HCT116 (cell line): ENCODE measurements at places on chromosomes 13 and 19. TPM values are rescaled to one million over a fixed set of nuclear protein-coding genes. Genes with fewer than 3 reads are reported as not detected.

Gene PSMC4
- 120 TPM for total RNA-seq

Gene SULT2B1
- 4.8 TPM for total RNA-seq

Gene S1PR5
- 4.4 TPM for total RNA-seq

Gene ZNF841
- total RNA-seq, result 0.10 TPM

Gene AMH
- total RNA-seq, result 42.8 TPM

Gene PPM1N
- total RNA-seq, result 5.2 TPM

Gene CASP14
- total RNA-seq, result not detected

Gene LILRA1
- total RNA-seq, result not detected

Gene FGF22
- total RNA-seq, result 1.5 TPM

Gene STOML3
- total RNA-seq, result not detected

Gene SERP2
- total RNA-seq, result not detected

Gene PRR22
- total RNA-seq, result 13.5 TPM

Gene CRX
- not detected for total RNA-seq

Gene PTPRH
- 15.9 TPM for total RNA-seq

Gene TEKTIP1
- 1.2 TPM for total RNA-seq

Gene TTC9B
- 1.7 TPM for total RNA-seq

Gene LIM2
- total RNA-seq, result not detected

Gene STAP2
- total RNA-seq, result 2.1 TPM

Gene DNM2
- 183 TPM for total RNA-seq

Gene SOX21
- total RNA-seq, result not detected

Gene TYROBP
- 0.49 TPM for total RNA-seq

Gene C3
- total RNA-seq, result 7.0 TPM

Gene USE1
- 27.5 TPM for total RNA-seq

Gene OR1M1
- total RNA-seq, result not detected
